Trophoblast cell (in vitro differentiated cells and primary cell): ENCODE measurements at places on chromosomes 3 and 15.

DNA sequence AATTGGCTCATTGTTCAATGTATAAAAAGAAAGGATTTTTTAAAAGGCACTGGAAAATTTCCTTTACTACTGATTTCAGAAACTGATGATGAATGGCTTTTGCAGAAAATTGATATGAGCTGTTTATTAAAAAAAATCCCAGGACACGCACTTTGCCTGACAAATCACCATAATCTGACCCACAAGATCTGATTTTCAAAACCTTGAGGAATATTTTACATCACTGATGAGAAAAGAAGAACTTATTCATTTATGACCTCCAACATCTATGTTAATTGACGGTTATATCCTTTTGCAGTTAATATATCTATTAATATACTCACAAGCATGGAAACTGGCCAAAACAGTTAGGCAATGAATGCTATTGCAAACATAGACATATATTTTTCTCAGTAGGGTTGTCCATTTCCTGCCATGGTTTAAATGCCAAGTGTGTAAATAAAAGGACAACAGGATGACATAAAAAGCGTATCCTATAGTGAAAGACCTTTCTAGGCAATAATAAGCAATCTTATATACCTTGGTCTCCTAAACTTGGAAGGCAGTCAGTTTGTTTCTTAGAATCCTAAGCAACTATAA is 109.7 kb upstream of the SLC7A14 start:
- no peak for DNase-seq
- no peaks in the 10 kb centered on the region for H3K27me3 ChIP-seq
- H3K4me3 ChIP-seq: no peak overlapping the region
- H3K36me3 ChIP-seq: peaks cover 2% of the 10 kb centered on the region
- no peak overlapping the region for H3K27ac ChIP-seq

GRCh38 chr3:127409421-127410136 is 121.7 kb upstream of the PRR20G start:
- H3K4me1 ChIP-seq: peaks cover 4% of the 10 kb centered on the region
- H3K27me3 ChIP-seq: no peaks in the 10 kb centered on the region
- DNase-seq: no peak
- no peaks in the 10 kb centered on the region for H3K36me3 ChIP-seq
- no peak overlapping the region for H3K4me3 ChIP-seq

DNA sequence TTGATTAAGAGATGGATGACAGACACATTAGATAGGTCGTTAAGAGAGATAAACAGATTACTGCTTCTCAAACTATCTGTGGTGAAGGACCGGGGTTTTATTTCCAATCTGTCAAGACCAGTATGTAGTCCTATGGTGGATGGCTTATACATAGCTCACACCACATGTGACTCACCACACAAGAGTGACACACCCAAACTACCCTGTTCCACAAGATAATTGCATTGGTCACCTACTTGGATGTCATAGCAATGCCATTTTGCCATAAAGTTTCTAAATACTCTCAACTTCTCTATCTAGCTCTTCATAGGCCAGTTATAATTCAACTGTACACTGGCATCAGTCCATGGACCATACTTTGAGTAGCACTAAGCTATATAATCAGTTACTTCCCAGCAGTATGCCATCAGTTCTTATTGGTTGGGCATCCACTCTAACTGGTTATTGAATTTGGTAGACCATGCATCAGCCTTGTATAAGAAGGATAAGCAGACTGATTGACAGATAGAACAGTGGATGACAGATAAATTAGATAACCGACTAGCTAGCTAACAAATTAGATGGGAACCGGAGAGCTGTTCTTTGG is 11.6 kb downstream of the WWTR1 start:
- no peaks in the 10 kb centered on the region for H3K4me1 ChIP-seq
- no peak overlapping the region for H3K4me3 ChIP-seq
- H3K27ac ChIP-seq: no peak overlapping the region
- peak; percentile 82 for DNase-seq

- no peak overlapping the region for H3K4me3 ChIP-seq
- peak overlapping the region; percentile 88 for H3K27ac ChIP-seq
- peaks cover 21% of the 10 kb centered on the region for H3K4me1 ChIP-seq
- no peaks in the 10 kb centered on the region for H3K27me3 ChIP-seq
These were observed 56.4 kb upstream of the TLE3 start for GRCh38 chr15:70153921-70154717.

DNA sequence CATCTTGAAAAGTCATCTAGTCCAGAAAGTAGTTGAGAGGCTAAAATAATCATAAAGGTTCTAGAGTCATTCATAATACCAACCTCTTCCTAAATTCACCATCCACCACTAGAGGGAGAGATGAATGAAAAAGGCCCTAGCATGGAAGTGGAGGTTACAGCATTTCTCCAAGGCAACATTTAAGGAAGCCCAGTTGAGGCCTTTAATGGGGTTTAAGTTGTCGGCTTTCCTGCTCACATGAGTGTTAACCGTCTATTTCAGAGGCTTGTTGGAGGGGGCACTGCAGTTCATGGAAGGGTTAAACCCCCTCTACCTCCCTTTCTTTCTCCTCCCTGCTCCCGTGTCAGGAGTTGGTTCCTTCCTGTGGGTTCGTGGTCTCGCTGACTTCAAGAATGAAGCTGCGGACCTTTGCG is 3.8 kb upstream of the SLCO3A1 start:
- DNase-seq: no peak
- H3K36me3 ChIP-seq: no peaks in the 10 kb centered on the region
- peaks cover 7% of the 10 kb centered on the region for H3K4me1 ChIP-seq
- H3K27ac ChIP-seq: no peak overlapping the region
- H3K27me3 ChIP-seq: peaks cover 15% of the 10 kb centered on the region
- no peak overlapping the region for H3K4me3 ChIP-seq

DNA sequence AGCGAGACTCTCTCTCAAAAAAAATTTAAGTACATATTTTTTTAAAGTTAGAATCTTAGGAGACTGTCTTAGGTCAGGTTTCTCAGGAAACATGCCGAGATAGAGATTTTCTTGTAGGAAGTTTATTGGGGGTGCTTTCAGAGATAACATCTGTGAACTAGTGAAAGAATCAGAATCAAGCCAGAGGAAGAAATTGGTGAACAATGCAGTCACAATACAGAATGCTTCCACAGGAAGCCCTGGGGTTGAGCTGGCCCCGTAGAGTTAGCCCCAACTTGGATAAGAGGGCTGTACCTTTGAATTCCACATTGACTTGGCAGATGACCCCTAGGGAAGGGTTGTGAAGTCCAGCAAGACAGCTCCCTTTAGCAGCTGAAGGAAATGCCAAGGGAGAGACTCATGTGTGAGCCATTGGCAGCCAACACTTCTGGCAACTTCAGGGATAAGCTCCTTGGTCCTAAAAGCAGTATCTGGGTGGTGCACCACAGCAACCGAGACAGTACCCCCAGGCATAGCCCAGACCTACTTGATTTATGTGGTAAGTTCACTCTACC is 7.1 kb upstream of the PLCB2 start:
- no peak for DNase-seq
- H3K36me3 ChIP-seq: no peaks in the 10 kb centered on the region
- no peak overlapping the region for H3K4me3 ChIP-seq
- no peaks in the 10 kb centered on the region for H3K4me1 ChIP-seq
- no peaks in the 10 kb centered on the region for H3K27me3 ChIP-seq

DNA sequence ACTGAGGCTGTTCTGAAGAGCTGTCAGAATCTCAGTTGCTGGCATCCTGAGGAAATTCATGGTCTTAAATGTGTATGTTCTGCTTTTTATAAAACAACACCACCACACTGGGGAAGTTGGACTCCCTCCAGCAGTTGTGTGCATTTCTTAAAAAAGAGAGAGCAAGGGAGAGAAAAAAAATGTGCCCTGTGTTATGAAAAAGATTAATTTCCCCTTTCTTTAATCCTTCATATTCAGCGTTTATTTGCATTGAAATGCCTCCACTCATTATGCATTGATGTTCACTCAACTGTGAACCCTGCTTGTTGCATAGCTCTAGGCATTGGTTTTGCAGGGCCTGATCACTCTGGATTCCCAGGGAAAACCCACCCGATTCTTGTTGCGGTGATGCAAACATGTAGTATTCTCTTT is 4.4 kb upstream of the ZNF609 start:
- H3K4me3 ChIP-seq: no peak overlapping the region
- peaks cover 5% of the 10 kb centered on the region for H3K4me1 ChIP-seq
- no peaks in the 10 kb centered on the region for H3K27me3 ChIP-seq
- H3K36me3 ChIP-seq: no peaks in the 10 kb centered on the region

DNA sequence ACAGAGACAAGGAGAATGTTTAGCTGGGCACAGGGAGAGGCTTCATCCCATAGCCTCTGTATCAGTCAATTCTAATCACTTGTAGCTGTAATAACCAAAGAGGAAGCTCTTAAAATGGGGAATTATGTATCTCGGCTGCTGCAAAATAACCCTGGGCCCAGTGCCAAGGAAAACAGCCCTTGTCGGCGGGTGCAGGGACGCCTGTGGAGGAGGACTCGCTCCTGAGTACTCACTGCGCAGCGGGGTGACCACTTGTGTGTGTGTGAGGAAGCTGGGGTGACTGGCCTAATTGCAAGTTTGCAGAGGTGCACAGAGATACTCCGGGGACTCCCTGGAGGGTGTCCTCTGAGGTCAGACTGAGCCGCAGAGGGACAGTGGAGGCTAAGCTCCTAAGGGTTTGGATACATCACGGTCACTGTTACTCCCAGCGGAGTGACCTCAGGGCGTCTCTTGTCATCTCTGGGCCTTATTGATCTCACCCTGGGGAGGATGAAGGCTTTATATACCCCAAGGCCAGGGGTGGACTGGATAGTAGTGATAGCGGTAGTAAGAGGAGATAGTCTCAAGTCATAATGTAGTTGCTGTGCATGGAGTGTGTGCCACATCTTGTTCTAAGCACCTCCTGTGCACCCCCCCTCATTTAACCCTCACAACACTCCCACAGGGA is 37.2 kb downstream of the SLC6A6 start:
- H3K4me1 ChIP-seq: peaks cover 13% of the 10 kb centered on the region
- H3K27ac ChIP-seq: no peak overlapping the region
- H3K27me3 ChIP-seq: no peaks in the 10 kb centered on the region
- no peak overlapping the region for H3K4me3 ChIP-seq

DNA sequence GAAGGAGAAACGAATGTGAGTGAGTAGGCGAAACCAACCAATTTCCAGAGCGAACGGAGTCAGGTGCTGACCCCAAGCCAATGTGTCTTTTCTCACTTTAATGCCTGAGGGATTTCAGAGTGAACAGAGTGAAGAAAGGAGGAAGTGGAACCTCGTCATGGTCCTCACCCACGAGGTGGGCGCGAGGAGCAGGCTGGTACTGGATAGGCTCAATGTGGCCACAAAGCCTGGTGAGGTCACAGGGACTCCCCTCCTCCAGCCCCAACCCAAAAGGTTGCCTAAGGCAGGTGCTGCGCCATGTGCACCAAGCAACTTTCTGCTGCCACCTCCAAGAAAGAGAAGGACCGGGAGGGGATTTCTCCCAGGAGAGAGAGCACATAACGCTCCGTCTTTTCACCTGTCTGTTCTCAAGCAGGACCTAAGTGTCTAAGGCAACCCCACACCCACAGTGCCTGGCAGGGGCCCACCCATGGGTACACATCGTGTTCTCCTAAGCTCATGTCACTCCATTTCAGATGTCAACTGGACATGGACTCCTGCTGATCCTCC is 3.8 kb downstream of the NRROS start:
- peaks cover 13% of the 10 kb centered on the region for H3K27me3 ChIP-seq
- peak overlapping the region; percentile 18 for H3K4me3 ChIP-seq
- H3K36me3 ChIP-seq: no peaks in the 10 kb centered on the region

DNA sequence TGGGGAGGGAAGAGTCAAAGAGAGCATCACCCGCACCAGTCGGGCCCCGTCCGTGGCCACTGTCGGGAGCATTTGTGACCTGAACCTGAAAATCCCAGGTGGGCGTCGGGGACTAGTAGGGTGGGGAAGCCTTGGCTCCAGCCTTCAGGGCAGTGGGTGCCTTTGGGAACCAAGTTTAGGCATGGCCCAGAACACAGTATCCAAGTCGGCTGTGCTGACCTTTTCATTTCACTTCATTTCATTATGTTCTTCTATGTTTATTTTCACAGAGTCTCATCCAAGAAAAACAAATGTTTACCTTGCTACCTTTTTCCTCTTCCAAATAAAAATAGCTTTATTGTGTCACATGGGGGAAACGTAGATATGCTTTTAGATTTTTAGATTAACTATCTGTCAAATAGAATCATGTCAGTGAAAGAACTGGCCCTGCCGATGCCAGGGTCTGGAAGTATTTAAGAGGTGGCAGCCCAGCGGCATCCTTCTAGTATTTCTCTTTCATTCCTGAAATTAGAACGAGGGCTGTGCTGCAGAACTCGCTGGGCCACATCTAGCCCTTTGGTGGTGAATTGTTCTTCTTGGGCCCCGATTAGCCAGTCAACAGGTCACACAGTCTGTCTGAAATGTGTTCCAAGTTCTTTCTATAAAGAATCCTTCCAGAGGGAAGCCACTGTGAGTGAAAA is 60.5 kb downstream of the DNASE1L3 start:
- H3K27me3 ChIP-seq: no peaks in the 10 kb centered on the region
- H3K27ac ChIP-seq: no peak overlapping the region
- H3K4me3 ChIP-seq: no peak overlapping the region

DNA sequence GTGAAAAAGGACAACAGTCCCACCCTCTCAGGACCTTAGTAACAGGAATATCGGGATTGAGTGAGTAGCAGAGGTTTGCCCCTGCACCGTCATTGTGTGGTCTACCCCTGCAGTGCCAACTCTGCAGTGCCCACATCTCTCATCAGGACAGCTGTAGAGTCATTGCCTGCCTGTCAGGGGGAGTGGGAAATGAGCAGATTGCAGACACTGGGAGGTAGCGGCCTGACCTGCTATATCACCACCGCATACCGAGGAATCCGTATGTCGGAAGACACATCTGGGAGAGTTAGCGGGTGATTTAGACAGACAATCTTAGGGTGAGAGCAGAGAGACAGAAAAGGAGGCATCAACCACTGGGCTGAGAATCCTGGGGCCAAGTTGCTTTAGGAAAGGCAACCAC is 218.1 kb downstream of the EPHB1 start:
- no peak overlapping the region for H3K27ac ChIP-seq
- no peaks in the 10 kb centered on the region for H3K4me1 ChIP-seq
- DNase-seq: no peak
- H3K4me3 ChIP-seq: no peak overlapping the region
- no peaks in the 10 kb centered on the region for H3K36me3 ChIP-seq

DNA sequence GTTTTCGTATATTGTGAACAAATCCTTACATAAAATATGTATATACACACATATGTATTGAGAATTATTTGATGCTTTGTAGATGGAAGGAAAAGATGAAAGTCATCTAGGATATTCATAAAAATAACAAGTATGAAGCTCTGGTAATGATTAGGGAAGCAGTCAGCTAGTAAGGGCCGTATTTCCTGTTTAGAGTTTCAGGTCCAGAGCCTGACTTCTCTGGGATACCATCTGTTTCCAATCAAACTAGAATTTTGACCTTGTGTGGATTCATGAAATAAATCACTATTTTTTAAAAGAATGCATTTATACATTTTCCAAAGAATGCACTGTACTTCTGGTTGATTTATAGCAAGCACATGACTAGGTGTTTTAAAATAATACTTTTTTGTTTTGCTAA is 156.1 kb upstream of the CGNL1 start:
- no peak overlapping the region for H3K27ac ChIP-seq
- no peaks in the 10 kb centered on the region for H3K27me3 ChIP-seq
- H3K4me1 ChIP-seq: peaks cover 2% of the 10 kb centered on the region
- H3K4me3 ChIP-seq: no peak overlapping the region
- no peaks in the 10 kb centered on the region for H3K36me3 ChIP-seq

- H3K27ac ChIP-seq: no peak overlapping the region
- H3K4me3 ChIP-seq: no peak overlapping the region
- peaks cover 23% of the 10 kb centered on the region for H3K4me1 ChIP-seq
- H3K36me3 ChIP-seq: peaks cover 2% of the 10 kb centered on the region
- peak; percentile 29 for DNase-seq
- no peaks in the 10 kb centered on the region for H3K27me3 ChIP-seq
These were observed 22.5 kb downstream of the GLB1 start for GRCh38 chr3:33074217-33075067.

GRCh38 chr15:80384432-80384831 is 19.8 kb upstream of the ARNT2 start:
- no peaks in the 10 kb centered on the region for H3K27me3 ChIP-seq
- no peaks in the 10 kb centered on the region for H3K36me3 ChIP-seq
- no peak overlapping the region for H3K27ac ChIP-seq
- no peak overlapping the region for H3K4me3 ChIP-seq
- no peaks in the 10 kb centered on the region for H3K4me1 ChIP-seq
